ENCODE measurements at places on chromosomes 16 and 17.
A peak's percentile ranks its signal among the peaks of the same experiment; 100 is the strongest.

DNA sequence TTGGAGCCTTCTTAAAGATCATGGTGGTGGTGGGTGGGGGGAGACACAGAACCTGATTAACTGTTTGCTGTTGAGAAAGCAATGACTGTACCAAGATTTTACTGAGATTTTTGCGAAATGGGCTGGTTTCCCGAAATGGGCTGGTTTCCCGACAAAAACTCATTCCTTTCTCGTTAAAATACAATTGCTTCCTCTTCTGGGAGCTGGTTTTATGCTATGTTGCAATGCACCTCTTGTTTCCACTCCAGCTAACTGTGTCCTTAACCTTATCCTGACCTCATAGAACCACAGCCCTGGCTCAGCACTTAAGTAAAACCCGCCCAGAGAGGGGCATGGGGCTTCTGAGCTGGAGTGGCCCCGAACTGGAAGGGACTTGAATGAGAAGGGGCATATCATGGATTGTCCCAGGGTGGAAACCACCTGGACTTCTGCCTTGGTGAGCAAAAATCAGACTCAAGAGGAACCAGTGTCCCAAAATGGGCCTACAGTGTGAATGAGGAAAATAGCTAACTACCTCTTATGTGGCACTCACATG, 20.9 kb downstream of the FAM20A start:
- DNase-seq: no peak

DNA sequence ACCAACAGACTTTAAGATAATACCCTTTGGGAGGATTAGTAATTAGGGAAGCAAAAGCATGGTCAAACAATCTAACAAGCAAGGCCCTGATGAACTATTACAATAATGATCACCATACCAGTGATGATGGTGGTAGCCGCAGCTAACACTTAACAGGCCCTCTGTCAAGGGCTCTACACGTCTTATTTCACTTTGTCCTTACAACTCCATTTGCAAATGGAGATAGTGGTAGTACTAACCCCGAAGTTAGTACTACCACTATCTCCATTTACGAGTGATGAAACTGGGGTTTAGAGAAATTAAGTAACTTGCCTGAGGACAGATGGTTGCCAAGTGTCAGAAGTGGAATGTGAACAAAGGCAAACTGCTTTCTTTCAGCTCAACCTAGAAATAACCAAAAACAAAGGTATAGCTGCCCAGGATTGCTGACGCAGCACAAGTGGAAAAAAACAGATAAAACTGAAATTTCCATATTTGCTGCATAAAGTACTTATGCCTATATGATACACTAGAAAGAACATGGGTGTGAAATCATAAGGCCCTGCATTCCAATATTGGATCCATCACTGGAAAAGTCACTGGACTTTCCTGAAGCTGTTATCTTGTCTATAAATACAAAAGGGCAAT, 24.6 kb downstream of the CEP112 start:
- DNase-seq: no peak

- DNase-seq: no peak
Measured at GRCh38 chr16:23754594-23755483, at the start of gene CHP2. Gene CHP2 (plus strand): TSS chr16:23755026. CDS start chr16:23755050, 24 bp downstream.

GRCh38 chr16:49441366-49441780, 67.8 kb downstream of the C16orf78 start:
- DNase-seq: peak; percentile 31

DNA sequence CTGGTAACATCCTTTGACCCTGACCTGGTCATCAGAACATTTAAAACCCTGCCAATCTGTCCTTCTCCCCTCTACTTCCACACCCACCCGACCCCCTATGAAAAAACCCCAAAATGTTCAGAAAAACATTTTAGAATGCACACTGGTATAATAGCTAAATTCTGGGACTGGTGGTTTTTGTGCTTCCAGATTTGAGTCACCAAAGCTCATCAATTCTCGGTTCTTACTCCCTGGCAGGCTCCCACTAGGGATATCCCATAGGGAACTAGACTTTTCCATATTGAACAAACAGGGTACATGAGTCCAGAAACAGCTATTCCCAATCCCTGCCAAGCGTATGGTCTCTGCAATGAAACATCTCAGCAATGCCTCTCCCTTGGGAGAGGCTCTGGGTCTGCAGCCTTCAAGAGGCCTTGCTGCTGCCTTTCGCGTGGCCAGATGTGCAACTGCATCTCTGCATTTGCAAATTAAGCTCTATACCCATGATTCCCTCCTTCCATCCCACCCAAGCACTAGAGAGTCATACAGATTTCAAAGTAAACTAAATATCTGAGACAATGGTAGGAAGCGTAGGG, 67.7 kb downstream of the SMG6 start:
- no peak for DNase-seq

- no peak for DNase-seq
Measured at GRCh38 chr16:21162661-21163151, 4.2 kb downstream of the LDAF1 start.

DNA sequence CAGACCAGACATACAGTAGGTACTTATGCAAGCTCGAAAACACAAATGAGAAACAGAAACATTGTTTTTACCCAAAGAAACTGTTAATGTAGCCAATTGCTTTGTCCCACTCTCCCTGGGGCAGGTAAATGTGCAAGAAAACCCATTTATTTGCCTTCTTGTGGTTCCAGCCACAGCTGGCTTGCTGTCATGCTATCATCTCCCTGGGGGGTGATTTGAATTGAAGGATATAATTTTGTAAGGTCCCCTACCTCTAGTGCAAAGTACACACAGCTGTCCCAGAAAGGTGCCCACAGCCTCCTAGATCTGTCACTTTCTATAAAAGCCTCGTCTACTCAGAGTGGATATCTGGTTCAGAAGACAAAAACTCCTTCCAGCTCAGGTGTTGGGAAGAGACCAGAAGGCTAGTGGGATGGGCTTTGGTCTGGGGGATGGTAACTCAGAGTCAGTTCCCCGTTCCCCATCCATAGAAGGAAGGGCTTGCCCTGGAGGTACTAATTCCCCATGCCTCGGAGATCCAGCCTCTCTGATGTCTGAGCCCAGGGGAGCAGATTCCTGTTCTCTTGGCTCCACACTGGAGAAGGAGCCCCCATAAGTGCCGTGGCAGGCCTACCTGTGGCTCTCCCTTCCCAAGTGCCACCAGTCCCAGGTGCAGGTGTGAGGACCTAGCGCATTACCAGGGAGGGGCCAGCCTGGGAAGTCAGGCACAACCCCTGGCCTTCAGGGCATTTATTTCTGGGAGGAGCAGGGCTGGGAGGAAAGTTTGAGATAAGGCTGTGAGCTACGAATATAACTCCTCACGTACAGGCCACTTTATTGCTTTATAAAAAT, 2.4 kb upstream of the PRR15L start:
- no peak for DNase-seq

GRCh38 chr16:57084257-57084770, 8.1 kb upstream of the CPNE2 start:
- peak; percentile 79 for DNase-seq

GRCh38 chr16:57131351-57131970, 39.1 kb downstream of the CPNE2 start:
- no peak for DNase-seq

- no peak for DNase-seq
Measured at GRCh38 chr17:47246120-47246519, 7.5 kb upstream of the ITGB3 start.

- DNase-seq: no peak
Measured at GRCh38 chr17:43524945-43525575, 21.1 kb downstream of the ETV4 start.

DNA sequence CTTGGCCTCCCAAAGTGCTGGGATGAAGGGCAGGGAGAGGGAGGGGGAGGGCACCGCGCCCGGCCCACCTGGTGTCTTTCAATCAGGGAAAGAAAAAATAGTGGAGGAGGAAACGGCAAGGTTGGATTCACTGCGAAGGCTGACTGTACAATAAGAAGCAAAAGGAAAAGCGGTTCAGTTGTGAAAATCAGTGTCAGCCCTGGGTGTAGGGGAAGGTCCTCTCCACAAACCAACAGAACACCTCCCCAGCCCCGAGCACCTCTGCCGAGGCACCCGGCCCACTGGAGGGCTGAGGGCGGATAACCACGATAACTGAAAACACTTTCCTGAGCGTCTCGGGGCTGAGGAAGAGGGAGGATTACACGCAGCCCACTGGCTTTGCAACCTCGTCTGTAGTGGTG, 1.4 kb upstream of the SPG7 start:
- no peak for DNase-seq

DNA sequence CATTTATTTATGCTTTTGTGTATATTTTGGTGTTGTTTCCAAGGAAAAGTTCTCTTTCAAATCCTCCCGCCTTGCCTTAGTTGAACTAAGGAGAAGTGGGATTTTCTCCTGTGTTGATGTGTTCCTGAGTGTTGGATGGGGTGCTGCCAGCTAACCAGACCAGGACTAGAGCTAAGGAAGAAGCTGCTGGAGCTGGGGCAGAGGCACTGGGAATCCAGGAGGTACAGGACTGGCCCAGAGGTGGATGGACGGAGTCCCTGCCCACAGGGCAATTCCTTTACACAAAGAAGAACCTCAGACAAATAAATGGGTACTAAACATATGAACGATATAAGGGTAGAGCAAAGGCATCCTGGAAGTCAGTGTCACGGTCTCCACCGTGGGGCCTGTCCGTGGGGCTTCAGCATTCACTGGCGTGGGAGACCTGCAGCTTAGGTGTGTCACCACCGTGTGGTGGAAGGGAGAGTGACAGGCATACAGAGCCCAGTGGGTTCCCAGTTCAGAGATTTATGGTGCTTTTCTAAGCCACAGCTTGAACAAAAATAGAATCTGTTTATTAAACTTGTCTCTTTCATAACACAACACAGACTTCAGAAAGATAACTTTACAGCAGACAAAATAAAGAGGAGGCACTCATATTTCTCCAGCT, 270.7 kb downstream of the NTN1 start:
- peak; percentile 33 for DNase-seq

GRCh38 chr17:63279498-63280230, 166.4 kb downstream of the CYB561 start:
- no peak for DNase-seq

GRCh38 chr16:57756424-57757325, 21.1 kb downstream of the KATNB1 start:
- no peak for DNase-seq

DNA sequence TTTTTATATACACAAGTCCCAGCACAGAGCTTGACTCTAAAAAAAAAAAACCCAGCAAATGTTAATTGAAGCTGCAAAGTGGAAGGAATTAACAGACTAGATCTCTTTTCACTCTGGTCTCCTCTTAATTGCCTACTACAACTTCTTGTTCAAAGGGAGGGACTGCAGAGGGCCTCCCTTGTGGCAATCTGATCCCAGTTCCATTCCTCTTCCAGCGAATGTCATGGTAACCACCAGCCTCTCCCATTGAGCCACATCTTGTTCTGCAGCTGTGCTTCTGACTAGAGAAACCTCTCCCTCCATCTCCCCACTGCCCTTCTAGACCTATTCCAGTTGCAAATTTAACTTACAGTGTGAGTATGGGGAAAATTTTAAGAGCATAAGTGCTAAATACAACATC, 5.9 kb downstream of the SUPT6H start:
- no peak for DNase-seq

- no peak for DNase-seq
Measured at GRCh38 chr17:199806-200545, 18.5 kb upstream of the DOC2B start.

GRCh38 chr17:52024300-52024870, 134.1 kb downstream of the CA10 start:
- no peak for DNase-seq

GRCh38 chr17:75751676-75752404, 13.2 kb downstream of the GALK1 start:
- DNase-seq: no peak

DNA sequence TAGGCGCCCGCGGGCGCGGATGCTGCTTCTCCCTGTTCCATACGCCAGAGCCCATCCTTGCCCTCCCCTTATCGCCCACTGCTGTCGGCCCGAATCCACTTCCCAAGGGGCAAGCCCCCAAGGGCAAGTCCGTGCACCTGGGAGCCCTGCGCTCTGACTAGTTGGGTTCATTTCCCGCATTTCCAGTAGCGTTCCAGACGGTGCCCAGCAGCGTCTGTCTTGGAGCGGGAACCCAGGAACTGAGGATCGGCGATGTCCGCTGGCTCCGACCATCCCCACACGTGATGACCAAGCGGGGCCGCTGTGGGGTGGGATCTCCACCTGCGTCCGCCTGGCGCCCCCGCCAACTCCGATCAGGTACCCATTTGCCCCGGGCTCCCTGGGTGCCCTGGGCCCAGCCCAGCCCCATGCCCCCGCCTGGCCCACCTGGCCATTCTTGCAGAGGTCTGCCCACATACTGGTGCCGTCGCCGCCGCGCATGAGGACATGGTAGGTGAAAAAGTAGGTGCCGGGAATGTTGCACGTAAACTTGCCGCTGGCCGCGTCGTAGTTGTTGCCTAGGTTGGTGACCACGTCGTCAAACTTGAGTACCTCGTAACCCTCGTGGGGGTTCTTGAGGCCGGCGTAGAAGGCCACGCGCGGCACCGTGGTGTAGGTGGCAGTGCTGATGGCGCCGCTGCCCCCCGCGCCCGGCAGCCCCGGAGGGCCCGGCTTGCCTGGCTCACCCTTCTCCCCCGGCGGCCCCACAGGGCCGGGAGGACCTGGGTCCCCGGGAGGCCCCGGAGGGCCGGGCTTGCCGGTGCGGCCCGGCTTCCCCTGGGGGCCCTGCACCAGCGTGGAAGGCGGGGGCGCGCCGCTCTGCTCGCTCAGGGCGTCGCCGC, 837 bp downstream of the C1QL1 start:
- DNase-seq: no peak

DNA sequence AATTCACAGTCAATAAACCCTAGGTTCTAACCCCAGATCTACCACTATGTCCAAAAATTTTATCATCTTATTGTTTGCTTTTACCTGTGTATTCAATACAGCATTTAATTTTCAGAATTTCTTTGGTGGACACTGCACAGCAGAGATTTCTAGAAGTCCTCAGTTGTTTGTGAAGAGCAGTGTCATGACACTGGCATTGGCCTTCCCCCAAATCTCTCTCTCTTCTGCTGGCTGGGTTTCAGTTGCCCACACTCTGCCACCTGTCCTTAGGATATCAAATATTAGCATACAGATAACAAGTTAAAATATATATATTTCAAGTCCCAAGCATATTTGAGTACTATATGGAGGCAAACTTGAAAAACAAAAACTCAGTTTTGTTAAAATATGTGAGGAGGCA, 2.0 kb upstream of the THUMPD1 start:
- DNase-seq: no peak

DNA sequence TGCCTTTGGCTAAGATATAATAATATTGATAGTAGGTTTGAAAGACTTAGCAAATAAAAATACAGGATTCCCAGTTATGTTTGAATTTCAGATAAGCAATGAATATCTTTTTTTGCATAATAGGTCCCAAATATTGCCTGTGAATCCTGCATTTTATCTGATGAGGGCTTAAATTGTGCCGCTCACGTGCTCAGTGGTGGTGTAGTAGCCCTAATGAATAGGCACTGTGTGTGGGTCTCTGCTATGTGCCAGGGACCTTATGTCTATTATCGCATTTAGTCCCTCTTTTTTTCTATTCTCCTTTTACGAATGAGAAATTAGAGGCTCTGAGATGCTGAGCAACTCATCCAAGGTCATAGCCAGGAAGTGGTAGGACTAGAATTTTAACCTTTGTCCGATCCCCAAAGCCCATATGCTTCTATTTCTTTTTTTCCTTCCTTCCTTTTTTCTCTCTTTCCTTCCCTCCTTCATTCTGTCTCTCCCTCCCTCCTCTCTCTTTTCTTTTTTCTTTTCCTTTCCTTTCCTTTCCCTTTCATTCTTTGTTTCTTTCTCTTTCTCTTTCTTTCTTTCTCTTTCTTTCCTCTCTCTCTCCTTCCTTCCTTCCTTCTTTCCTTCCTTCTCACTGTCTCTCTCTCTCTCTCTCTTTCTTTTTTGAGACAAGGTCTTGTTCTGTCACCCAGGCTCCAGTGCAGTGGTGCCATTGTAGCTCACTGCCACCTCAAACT, 47.2 kb downstream of the RGS9 start:
- no peak for DNase-seq

GRCh38 chr17:17714261-17714866, 33.1 kb downstream of the RAI1 start:
- no peak for DNase-seq
